NCI-H2107 (cell line): ENCODE measurements at places on chromosomes 5 and 9.
A peak's percentile ranks its signal among the peaks of the same experiment; 100 is the strongest.

- peak; percentile 67 for DNase-seq
Observed at GRCh38 chr9:38226491-38226951, 157.5 kb upstream of the SHB start.

GRCh38 chr5:93607367-93608258 is 24.6 kb downstream of the NR2F1 start:
- DNase-seq: no peak

- DNase-seq: no peak
Observed at GRCh38 chr5:151614565-151614964, 23.4 kb upstream of the FAT2 start.

DNA sequence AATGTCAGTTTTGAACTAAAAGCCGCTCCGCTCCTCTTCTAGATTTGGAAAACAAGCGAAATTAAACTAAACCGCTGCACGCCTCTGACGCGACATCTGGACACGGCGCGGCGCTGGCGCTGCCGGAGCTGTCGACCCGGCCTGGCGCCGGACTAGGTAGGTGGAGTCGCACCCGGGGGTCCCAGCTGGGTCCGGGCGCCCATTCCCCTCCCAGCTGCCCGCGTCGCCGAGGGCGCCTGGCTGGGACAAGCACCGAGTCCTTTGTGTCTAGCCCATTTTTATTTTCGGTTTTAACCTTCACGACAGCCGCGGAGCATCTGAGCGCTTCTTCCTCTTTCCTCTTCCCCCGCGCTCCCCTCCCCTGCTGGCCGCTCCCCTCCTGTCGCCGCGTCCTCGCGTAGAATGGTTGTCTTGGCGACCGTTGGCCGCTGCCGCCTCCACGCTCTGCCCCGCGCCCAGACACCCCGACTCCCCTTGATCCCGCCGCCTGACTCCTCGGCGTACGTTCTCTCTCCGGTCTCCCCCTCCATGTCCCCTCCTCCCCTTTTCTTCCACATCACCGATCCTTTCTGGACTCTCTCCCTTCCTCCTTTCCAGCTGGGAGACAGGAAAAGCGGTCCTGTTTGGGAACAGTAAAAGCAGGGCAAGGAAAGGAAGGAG is 545 bp downstream of the CDKN2B-AS1 start:
- DNase-seq: peak; percentile 77

DNA sequence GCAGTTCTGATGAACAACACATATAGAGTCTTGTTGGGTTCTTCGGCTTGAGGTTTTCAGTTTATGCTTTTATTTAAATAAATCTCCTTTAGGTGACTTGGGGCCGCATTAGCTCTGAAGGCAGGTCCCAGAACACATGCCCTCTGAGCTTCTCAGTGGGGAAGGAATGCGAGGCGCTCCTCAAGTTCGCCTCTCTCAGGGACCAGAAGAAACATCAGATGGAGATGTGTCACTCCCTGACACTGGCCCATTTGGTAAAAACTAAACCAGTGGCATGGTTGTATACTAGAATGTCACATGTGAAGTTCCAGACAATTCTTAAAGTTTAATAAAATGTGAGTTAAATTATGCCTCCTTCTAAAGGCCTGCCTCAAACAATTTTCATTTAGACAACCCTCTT is 1.9 kb downstream of the MACROH2A1 start:
- DNase-seq: no peak

GRCh38 chr5:149320791-149321330 is 24.4 kb upstream of the GRPEL2 start:
- DNase-seq: peak; percentile 48

DNA sequence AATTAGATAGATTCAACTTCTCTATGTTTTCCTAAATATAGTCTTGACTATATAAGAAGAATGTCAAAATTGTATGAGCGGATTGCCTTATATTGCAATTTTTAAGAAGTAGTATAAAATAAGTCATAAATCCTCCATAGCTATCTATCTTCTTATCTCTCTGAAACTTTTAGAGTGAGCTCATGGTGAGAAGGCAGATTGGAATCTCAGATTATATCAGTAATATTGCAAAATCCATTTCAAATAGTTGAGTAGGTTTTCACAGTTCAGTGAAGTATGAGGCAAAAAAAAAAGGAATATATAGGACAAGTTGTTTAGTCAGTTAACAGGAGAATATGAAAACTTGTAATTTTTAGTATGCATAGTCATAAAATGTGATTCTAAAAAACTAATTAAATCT is 156.4 kb downstream of the FAM174A start:
- DNase-seq: no peak

- no peak for DNase-seq
Observed at GRCh38 chr5:72951671-72952468, 4.0 kb upstream of the FCHO2 start.

- no peak for DNase-seq
Observed at GRCh38 chr5:139639619-139640380, 8.3 kb upstream of the CXXC5 start.

DNA sequence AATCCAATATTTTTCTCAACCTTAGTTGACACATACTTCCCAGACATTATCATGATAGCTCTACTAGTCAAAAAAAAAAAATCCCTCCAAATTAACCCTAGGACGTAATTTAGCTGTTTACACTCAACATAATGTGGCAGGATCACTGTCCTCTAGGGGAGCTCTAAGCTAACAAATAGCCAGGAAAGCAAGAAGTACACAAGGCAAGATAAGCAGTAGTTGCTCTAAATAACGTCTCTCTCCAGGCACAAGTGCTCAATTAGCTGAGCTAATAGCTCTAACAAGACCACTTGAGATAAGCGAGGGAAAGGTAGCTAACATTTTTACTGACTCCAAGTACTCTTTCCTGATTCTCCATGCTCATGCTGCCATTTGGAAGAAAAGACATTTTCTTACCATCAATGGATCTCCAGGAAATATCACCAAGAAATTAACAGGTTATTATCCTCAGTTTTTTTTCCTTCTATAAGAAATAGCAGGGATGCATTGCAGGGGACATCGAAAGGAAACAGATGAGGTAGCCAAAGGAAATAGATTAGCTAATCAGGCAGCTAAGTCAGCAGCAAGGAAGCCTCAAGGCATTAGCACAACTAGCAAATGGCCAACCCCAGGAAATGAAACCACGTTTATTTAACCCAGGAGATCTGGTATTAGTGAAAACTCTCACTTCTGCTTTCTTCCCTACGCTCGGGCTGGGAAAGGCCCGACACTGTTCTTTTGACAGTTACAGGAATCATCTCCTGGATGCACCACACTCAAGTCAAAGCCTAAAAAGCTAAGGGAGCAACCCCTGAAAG is 614.1 kb downstream of the PTPRD start:
- no peak for DNase-seq

- DNase-seq: no peak
Observed at GRCh38 chr5:168311061-168311566, 19.7 kb downstream of the WWC1 start.

DNA sequence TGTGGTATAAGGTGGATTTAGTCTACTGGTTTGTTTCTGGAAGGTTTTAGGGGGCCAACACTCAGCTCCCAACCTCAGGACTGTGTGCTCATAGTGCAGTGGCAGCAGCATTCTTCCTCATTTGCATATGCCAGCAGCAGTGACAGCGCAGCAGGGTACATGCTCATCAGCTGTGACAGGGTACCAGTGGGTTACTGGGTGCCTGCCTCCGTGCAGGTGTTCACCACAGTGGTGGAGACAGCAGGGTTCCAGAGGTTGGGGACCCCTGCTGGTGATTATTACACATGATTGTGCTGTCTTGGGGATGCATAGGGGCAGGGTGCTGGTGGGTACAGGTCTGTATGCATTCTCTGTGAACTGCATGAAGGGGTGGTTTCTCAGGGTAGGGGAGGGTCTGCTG is 45.5 kb upstream of the IFNE start:
- no peak for DNase-seq

DNA sequence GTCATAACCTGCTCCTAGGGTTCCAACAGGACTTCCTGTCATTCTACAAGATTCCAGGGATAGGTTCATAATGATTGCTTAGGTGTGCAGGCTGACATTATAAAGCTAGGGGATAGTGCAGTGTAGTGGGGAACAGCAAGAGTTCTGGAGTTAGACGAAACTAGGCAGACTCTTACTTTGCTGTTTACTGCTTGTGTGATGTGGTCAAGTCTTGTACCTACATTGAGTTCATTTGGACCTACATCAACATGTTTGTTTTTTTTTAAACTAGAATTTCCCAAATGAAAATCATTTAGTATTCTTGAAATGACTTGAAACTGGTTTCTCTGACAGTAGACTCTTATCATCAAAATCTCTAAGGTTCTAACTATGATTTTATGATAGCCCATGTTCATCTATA is 21.2 kb upstream of the CCNH start:
- no peak for DNase-seq
